ENCODE measurements at places on chromosomes 13 and 19.

DNA sequence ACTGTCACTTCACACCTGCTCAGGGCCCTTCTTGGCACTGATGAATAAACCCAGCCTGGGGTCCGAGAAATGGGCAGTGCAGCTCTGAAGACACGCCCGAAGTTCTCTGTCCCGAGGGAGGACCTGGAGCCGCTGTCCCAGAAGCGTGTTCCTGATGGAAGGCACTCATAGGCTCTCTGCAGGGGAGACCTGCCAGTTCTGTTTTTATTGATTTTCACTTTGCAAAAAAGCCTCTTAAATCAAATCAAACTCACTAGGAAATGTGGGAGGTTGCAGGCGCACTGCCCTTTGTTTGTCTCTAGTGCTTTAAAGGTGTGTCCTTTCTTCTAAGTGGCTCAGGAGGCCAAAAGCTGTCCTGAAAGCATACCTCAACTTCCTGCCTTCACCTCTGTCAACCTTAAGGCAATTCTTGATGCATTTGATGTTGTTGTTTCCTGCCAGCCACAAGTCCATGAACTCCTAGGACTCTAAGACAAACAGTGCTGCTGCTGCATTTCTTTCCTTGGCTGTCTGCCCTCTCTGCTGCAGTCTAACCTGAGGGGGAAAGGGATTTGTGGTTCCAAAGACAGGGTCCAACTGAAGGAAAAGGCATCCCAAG lies 663.2 kb downstream of the UQCRFS1 start:
- DNase-seq = no peak

DNA sequence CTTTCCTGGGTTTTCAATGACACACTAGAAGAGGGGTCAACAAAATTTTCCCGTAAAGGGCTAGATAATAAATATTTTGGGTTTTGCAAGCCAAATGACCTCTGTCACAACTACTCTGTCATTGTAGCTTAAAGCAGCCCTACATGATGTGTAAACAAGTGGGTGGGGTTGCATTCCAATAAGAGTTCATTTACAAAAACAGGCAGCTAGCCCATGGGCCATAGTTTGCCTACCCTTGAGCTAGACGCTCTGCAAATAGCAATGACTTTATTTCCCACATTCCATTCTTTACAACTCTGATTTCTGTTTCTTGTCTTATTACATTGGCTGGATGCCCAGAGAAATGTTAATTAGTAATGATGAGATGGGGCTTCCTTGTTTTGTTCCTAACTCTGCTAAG lies 76.0 kb downstream of the ZNF557 start:
- no peak for DNase-seq

DNA sequence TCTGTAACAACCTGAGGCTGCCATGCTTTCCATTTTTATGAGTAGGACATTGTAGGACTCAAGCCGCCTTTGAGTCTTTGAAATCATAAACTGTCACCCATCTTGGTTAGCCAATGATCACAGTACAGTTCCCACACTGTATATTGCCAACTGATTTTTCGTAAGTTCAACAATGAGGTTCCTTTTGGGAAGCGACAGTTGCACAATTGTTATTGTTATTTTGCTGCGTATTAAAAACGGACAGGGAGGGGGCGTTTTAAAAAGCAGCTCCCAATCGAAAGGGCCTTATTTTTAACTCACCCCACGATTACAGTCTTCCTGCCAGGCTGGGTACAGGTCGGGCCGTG lies 601 bp downstream of the SLC46A3 start:
- no peak for DNase-seq

DNA sequence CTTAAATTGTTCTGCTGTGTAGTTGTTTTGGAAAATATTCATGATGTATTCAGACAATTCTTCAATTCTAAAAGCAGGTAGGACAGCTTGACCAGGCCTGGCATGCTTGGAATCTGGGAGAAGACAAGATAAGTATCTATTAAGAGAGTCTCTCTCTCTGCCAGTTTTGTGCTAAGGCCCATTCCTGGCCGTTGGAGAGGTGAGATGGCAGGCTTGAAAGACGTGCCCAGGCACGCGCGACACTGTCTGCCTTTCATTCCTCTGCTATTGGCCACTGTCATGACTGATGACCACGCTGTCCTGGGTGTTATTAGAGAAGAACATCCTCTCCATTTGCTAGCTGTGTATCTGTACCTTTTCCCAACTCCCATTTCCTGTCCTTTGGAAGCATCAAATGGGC lies 90.3 kb downstream of the LHFPL6 start:
- no peak for DNase-seq

DNA sequence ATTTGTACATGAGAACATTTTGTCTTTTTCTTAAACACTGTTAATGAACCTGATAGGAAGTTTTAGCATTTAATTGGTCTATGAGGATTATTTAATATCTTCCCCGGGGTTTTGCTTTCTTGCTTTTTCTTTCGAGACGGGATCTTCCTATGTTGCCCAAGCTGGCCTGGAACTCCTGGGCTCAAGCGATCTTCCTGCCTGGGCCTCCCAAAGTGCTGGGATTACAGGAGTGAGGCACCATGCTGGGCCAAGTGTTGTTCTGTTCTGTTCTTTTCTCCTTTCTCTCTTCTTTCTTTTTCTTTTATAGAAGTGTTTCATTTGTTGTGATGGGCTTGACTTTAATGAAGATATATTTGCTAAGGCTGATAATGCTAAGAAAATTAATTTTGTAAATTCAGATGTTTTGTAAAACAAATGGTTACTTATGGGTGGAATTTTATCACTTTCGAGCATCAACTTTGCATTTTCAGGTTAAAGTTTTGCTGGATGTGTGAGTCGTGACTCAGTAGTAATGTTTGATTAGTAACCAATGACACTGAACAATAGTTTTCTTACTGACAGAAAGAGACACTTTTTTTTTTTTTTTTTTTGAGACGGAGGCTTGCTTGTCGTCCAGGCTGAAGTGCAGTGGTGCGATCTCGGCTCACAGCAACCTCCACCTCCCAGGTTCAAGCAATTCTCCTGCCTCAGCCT lies 2.2 kb downstream of the PAN3 start:
- DNase-seq = no peak

- DNase-seq = no peak
These were observed 857 bp downstream of the IER2 start for GRCh38 chr19:13150931-13151604.

DNA sequence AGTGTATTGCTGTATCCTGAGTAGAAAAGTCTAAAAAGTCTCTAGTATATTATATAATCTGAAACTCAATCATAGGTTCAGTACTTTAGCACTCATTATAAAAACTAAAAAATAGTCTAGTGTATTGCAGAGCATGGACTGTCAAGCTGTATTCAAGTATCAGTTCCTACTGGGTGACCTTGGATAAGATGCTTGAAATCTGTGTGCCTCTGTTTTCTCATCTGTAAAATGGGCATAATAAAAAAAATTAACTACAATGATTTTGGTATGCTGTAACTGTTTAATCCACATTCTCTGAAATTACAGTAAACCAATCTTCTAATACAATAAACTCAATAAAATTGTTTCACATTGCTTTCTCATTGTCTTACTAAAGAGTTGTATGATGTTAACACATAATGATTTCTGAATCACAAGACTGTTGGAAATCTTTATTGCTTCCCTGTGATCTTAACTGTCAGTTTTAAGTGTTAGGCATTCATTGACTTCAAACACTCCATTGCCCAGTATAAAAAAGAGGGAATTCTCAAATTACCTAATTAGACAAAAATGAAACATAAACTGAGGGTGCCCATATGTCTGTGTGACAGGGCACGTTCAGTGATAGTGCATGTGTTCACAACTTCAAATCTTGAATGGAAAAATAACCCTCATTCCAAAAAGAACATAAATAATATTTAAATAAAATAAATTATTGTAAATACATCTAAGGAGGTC lies 2.2 kb downstream of the STARD13 start:
- DNase-seq = no peak

DNA sequence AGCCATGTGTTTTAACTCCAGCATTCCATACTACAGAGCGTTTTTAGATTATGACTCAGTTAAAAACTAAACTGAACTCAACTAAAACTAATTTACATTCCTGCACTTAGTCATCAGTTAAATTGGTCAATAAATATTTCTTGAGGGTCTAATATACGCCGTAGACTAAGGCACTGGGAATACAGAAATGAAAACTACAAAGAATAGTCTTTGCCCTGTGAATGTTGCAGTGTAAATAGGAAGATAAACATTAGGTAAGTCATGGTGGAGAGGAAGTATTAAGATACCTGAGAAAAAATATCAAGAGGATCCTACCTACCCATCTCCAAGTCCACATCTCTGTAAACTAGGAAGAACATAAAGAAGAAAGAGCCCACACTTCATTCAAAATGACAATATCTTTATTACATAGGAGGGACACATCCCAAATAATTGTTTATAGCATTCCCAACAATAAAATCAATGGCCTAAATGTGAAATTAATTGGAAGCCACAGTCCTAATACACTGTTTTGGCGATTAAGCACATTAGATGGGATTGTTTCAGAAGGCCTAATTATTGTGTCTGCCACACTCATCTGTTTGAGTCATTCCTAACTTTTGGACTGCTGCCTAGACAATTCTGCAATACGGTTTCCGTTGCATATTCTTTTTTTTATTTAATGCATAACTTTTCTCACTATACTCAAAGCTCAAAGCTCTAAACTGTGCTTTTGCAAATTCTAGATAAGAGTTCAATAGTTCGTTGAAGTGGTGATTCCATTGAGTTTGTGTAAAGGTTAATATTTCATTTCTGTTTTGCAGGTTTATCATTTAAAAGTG lies 52.9 kb downstream of the MBNL2 start:
- peak; percentile 95 for DNase-seq

GRCh38 chr19:35945121-35945790 lies 9.1 kb downstream of the LRFN3 start:
- no peak for DNase-seq

GRCh38 chr19:42199440-42200115 lies 17.9 kb downstream of the DEDD2 start:
- DNase-seq = no peak

DNA sequence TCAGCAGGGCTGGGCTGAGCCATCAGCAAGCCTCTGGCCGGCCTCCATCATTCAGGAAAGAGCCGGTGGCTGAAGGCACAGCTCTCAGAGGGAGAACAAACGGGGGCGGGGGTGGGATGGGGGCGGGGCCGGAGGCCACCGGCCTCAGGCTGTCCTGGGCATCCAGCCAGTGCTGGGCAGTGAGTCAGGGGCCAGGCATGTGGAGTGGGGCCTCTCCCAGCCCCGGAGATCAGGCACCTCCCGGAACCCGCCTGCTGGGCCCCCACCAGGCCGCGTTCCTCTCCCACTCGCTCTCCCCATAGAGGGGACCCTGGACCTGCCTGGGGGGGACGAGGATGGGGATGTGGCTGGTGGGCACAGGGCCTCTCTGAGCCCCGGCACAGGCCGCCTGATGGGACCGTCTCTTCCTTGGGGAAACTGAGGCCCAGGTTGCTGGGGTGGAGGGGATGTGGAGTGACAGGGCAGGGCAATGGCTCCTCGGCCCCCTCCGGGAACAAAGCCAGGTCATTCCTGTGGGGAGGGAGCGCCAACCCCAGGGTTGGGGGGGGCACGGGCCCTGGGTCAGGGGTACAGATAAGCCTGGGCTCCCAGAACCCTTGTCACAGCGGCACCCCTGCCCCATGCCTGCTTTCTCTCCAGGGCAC lies 12.9 kb downstream of the SPC24 start:
- DNase-seq = peak; percentile 95

DNA sequence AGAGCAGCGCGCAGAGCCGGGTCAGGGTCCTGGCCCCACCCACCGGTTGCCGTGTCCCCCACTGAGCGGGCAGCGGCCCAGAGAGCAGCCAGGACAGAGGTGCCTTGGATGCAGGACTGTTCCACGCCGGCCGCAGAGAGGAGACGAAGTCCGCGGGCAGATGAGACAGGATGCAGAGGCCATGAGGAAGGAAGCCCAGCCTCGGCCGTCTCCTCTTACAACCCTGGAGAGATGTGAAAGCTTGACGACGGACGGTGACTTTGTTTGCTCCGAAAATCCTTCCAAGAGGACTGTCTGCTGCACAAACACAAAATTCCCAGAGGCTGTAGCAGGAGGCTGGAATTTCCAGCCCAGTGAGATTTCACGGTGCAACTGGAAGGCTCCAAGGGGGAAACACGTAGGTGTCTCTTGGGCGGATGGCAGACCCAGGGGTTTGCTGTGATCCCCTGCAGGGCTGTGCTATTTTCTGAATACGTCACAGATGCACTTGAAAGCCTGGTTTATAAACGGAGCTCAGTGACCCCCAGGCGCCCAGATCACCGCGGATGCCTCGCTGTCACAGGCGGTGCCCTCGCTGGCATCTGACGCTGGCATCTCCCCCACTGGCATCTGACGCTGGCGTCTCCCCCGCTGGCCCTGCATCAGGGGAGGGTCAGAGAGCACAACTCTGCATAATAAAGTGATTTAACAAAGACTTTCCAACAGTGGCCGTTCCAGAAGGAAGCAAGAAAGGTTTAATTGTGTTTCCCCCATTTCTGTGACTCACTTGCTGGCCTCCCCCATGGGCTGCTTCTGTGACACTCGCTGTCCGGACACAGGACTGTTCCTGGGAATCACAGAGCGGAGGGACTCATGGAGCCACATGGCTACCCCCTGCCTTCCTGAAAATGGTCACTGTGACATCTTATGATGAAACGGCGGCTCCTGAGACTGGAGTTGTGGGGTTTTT lies 62.0 kb upstream of the C13orf46 start:
- no peak for DNase-seq

GRCh38 chr19:46615966-46616365 lies 8.9 kb downstream of the PTGIR start:
- no peak for DNase-seq

- DNase-seq = no peak
These were observed 290.4 kb downstream of the DACH1 start for GRCh38 chr13:71576571-71576970.

DNA sequence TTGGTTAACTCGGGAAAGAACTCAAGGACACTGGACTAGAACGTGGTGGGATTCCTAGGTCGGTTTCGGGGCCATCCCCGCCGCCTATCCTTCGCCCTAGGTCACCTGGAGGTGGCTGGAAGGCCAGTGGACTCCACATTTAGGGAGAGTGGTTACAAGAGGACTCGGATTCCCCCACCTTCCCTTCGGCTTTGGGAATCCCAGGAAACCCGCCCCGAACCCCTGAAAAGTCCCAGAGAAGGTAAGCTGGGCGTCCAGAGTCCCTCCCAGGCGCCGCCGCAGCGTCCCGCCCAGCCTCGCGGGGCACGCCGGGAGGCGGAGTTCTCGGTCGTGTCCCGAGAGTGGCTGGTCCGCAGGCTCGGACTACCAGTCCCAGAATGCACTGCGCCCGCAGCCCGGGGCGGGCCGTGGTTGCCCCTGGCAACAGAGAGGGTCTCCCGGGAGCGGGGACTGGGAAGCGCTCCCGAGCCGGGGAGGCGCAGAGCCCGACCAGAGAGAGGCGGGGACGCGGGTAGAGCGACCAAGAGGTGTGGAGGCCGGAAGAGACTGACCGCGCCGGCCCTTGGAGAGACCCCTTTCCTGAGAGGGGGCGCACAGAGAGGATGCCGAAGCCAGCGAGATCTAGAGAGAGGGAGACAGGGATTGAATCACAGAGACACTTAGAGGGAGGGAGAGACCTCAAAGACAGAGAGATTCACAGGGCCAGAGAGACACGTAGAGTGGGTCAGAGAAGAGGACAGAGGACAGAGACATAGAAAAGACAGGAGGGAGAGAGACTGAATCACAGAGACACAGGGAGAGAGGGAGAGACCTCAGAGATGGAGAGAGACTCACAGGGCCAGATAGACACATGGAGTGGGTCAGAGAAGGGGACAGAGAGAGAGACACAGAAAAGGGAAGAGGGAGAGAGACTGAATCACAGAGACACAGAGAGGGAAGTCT lies 2.6 kb upstream of the PRKCG start:
- peak; percentile 92 for DNase-seq

- peak; percentile 42 for DNase-seq
These were observed 571.1 kb downstream of the MYO16 start for GRCh38 chr13:109200556-109200955.

- no peak for DNase-seq
These were observed 3.9 kb downstream of the RPL28 start for GRCh38 chr19:55389386-55390317.

- no peak for DNase-seq
These were observed 130.8 kb downstream of the MYCBP2 start for GRCh38 chr13:77196052-77196618.

Measured in fibroblast of skin of right biceps (primary cell).